Neural progenitor cell (in vitro differentiated cells): ENCODE measurements at places on chromosomes 16 and 17.

GRCh38 chr16:89031715-89032659 lies 55.0 kb upstream of the CBFA2T3 start:
- H3K4me1 ChIP-seq, result peaks cover 9% of the 10 kb centered on the region
- peaks cover 13% of the 10 kb centered on the region for H3K27me3 ChIP-seq
- no peak overlapping the region for H3K4me3 ChIP-seq
- no peaks in the 10 kb centered on the region for H3K36me3 ChIP-seq

DNA sequence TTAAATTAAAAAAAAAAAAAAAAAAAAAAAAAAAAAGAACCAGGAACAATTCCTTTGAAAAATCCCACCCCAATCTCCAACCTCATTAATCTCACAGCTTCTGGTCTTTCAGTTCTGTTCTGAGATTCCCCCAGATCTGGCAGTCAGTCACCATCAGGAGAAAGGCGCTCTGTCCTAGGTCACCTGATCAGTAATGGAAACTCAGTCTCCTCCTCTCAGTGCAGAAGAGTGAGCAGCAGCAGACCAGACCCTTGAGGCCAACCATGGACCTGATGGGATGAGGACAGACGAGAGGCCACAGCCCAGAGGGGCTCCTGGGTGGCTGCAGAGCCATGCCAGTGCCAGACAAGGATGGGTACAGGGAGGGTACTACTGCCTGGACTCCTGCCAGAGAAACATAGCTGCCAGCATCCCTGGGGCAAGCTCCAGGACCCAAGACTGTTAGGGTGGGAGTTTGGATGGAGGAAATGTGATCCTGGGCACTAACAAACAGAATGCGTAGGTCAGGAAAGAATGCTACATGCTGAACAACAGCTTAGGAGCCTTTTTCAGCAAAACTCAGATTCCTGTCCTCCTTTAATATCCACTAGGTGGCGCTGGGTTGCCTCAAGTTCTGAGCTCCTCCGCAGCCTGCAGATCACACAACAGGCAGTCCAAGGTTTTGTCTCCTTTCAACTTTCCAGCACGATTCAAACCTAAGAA lies 28.7 kb downstream of the MPG start:
- peak; percentile 89 for DNase-seq
- H3K4me1 ChIP-seq, result no peaks in the 10 kb centered on the region
- no peaks in the 10 kb centered on the region for H3K27me3 ChIP-seq

- H3K36me3 ChIP-seq, result peaks cover 11% of the 10 kb centered on the region
- H3K27me3 ChIP-seq, result no peaks in the 10 kb centered on the region
- H3K4me3 ChIP-seq, result no peak overlapping the region
- H3K4me1 ChIP-seq, result peaks cover 3% of the 10 kb centered on the region
- no peak for DNase-seq
- no peak overlapping the region for H3K27ac ChIP-seq
These were observed 40.4 kb downstream of the B9D1 start for GRCh38 chr17:19322129-19322505.

DNA sequence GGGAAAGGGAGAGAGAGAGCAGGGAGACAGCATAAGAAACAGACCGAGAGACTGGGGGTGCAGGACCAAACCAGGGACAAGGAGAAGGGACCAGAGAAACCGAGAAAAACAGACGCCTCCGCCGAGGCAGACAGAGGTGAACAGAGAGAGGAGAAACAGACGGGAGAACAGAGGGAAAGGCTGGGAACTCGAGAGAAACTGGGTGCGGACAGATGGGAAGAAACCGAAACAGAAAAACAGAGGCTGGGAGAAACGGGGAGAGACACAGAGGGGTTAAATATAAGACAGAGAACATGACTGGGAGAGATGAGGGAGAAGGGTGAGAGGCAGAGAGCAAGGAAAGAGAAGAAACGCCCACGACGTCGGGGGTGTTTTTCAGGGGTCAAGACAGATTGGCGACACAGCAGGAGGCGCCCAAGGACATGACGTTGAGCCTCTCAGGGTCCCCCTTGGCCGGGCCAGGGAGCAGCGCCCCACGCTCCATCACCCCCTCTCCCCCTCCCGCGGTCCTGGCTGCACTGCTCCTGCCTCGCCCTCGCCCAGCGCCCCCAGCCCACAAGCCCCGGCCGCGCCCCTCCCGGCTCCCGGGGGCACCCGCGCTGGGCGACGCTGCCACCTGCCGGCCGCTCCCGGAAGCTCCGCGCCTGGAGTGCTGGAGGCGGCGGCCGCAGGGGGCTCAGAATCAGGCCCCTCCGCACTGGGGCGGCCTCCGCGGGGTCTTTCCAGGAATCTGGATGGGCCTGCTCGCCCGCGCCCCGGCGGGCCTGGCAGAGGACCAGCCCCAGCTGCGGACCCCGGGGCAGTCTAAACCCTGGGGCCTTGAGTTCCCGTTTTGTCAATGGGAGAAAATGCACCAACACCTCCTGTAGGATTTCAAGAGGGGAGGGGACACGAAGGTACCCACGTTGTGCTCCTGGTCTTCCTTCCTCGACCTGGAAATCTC lies 1.3 kb upstream of the TMEM92 start:
- peaks cover 23% of the 10 kb centered on the region for H3K27me3 ChIP-seq
- H3K4me1 ChIP-seq, result peaks cover 40% of the 10 kb centered on the region
- no peaks in the 10 kb centered on the region for H3K36me3 ChIP-seq
- H3K27ac ChIP-seq, result no peak overlapping the region

- H3K4me3 ChIP-seq, result no peak overlapping the region
- H3K4me1 ChIP-seq, result peaks cover 26% of the 10 kb centered on the region
- no peak for DNase-seq
- H3K27me3 ChIP-seq, result no peaks in the 10 kb centered on the region
- H3K27ac ChIP-seq, result no peak overlapping the region
These were observed 6.0 kb downstream of the CDK5R1 start for GRCh38 chr17:32492648-32493289.

GRCh38 chr16:27220120-27220519 lies 16.8 kb downstream of the KDM8 start:
- no peaks in the 10 kb centered on the region for H3K36me3 ChIP-seq
- H3K27me3 ChIP-seq, result no peaks in the 10 kb centered on the region
- DNase-seq, result no peak

DNA sequence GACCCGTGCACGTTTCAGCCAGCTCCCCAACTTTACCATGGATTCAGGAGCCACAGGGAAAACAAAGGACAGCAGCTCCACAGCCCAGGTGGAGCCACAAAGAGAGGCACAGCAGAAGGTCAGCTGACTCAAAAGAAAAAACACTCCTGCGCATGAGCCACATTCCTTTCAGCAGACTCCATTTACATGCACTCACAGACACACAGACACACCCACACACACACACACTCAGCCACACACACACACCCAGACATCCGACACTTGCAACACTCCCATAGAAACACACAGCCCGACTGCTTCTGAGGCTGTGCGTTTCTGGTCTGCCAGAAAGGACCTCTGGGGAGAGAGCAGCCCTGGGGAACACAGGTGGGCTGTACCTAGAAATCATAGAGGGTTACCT lies 2335.5 kb downstream of the TP53TG3F start:
- H3K4me3 ChIP-seq, result no peak overlapping the region
- DNase-seq, result no peak
- H3K27me3 ChIP-seq, result no peaks in the 10 kb centered on the region
- H3K27ac ChIP-seq, result no peak overlapping the region
- no peaks in the 10 kb centered on the region for H3K36me3 ChIP-seq

GRCh38 chr17:72238157-72238673 lies 117.4 kb downstream of the SOX9 start:
- H3K27me3 ChIP-seq, result no peaks in the 10 kb centered on the region
- H3K27ac ChIP-seq, result no peak overlapping the region
- no peaks in the 10 kb centered on the region for H3K36me3 ChIP-seq
- no peak for DNase-seq
- H3K4me1 ChIP-seq, result peaks cover 19% of the 10 kb centered on the region
- H3K4me3 ChIP-seq, result no peak overlapping the region

- H3K4me1 ChIP-seq, result no peaks in the 10 kb centered on the region
- H3K27me3 ChIP-seq, result no peaks in the 10 kb centered on the region
- no peak overlapping the region for H3K4me3 ChIP-seq
These were observed 32.1 kb downstream of the PRKAR1A start for GRCh38 chr17:68544111-68544915.

GRCh38 chr17:80925688-80926335 lies 65.8 kb upstream of the CHMP6 start:
- H3K4me1 ChIP-seq, result peaks cover 20% of the 10 kb centered on the region
- DNase-seq, result no peak
- no peak overlapping the region for H3K27ac ChIP-seq
- peaks cover 56% of the 10 kb centered on the region for H3K27me3 ChIP-seq
- H3K4me3 ChIP-seq, result no peak overlapping the region
- H3K36me3 ChIP-seq, result no peaks in the 10 kb centered on the region

DNA sequence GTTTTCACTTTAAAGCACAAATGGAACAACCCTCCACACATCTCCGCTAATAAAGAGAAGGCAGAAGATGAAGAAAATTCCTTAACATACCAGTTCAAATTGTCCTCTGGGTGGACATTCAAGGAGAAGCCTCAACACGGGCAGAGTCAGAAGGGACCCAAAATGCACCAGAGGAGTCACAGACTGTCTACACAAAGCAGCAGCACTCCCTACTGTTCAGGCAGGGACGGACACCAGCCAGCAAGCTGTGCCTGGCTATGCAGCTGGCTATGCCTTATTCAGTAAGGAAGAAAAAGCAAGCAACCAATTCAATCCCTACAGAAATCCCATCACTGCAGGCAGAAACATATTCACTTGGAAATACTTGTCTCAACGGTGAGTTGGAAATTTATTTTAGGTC lies 8.1 kb downstream of the DNAJC7 start:
- peaks cover 12% of the 10 kb centered on the region for H3K4me1 ChIP-seq
- H3K27ac ChIP-seq, result peak overlapping the region; percentile 45
- no peaks in the 10 kb centered on the region for H3K27me3 ChIP-seq
- no peaks in the 10 kb centered on the region for H3K36me3 ChIP-seq
- H3K4me3 ChIP-seq, result no peak overlapping the region

DNA sequence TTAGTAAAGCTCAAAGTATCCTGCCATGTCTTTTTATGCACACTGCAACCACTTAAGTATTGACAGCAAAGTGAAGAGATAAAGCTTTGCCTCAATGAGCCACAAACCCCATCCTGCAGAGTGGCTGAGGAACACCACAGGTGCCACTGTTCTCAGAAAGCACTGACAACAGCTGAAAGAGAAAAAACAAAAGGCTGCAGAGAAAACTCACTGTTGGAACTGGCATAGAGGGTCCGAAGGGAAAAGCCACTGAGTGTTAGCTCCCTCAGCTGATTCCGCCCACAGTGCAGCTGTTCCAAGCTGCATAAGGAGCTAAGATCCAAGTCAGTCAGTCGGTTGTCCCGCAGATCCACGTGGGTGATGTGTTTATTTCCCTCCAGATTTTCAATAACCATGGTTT lies 48.3 kb downstream of the PHLPP2 start:
- peak; percentile 61 for DNase-seq
- H3K36me3 ChIP-seq, result peaks cover 3% of the 10 kb centered on the region
- H3K27me3 ChIP-seq, result no peaks in the 10 kb centered on the region
- H3K4me1 ChIP-seq, result peaks cover 19% of the 10 kb centered on the region

GRCh38 chr16:4200000-4200780 lies 41.7 kb downstream of the SRL start:
- no peak overlapping the region for H3K27ac ChIP-seq
- H3K4me1 ChIP-seq, result no peaks in the 10 kb centered on the region
- no peaks in the 10 kb centered on the region for H3K27me3 ChIP-seq
- H3K36me3 ChIP-seq, result no peaks in the 10 kb centered on the region
- peak; percentile 63 for DNase-seq
- no peak overlapping the region for H3K4me3 ChIP-seq

- DNase-seq, result no peak
- no peaks in the 10 kb centered on the region for H3K36me3 ChIP-seq
- H3K27me3 ChIP-seq, result no peaks in the 10 kb centered on the region
- no peak overlapping the region for H3K27ac ChIP-seq
These were observed 71.4 kb downstream of the GNAO1 start for GRCh38 chr16:56262551-56263245.

GRCh38 chr16:57723170-57723569 lies 12.4 kb upstream of the KATNB1 start:
- H3K27ac ChIP-seq, result no peak overlapping the region
- no peak overlapping the region for H3K4me3 ChIP-seq
- peak; percentile 44 for DNase-seq
- H3K27me3 ChIP-seq, result no peaks in the 10 kb centered on the region

DNA sequence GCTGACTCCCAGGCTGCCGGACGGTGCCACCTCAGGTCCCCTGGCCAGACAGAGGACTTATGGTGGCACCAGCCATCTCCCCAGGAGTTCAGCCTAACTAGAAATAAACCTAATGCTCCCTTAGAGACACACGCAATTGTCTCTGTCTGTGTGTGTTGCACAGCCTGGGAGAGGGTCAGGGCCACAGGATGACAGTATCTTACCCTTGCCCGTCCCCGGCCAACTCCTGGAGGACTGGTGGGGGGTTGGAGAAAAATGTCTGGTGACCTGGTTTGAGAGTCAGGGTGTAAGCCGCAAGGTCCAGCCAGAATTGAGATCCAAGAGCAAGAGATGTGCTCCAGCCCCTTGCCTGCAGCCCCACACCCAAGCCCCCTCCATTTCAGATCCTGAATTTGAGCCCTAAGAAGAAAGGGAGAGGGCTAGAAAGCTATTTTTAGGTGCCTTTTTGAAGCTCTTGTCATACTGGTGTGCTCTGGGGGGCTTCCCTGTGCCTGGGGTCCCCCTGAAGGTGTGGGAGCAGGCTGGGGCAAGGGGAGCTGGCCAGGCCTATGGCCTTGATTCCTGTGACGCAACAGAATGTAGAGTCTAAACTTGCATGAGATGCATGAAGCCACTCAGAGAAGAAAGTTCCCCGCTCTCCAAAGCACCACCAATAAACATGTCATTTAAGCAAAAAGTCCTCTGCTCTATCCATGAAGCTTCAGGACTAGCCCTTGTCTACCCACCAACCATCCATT lies 12.9 kb downstream of the ZNF319 start:
- peaks cover 56% of the 10 kb centered on the region for H3K27me3 ChIP-seq
- no peaks in the 10 kb centered on the region for H3K36me3 ChIP-seq
- peaks cover 7% of the 10 kb centered on the region for H3K4me1 ChIP-seq
- H3K4me3 ChIP-seq, result no peak overlapping the region
- no peak for DNase-seq

DNA sequence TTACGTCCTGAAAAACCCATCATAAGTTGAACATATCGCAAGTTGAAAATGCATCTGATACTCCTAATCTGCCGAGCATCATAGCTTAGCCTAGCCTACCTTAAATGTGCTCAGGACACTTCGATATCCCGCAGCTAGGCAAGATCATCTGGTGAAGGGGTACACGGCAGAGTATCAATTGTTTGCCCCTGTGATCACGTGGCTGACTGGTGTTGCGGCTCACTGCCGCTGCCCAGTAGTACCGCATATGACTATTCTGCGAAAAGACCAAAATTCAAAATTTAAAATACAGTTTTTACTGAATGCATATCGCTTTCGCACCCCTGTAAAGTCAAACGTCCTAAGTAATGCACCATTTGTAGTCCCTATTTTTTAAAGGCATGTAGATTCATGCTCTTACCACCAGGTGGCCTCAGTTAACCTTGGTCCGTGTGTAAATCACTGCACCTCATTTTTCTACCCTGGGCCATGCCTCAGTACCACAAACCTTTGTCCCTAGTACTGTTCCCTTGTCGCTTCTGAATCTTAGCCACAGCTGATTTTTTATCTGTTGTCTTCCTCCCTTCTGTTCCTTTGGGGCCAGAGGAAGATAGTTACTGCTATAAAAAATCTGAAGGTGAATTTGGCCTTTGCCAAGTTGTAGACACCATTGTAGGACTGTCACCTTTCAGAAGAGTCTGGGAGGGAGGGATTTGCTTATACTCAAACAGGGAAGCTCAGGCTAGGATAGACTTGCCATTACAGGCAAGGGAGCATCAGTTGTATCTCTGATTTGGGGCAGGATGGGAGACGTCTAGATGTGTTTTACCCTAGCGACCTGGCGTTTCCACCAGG lies 34.4 kb downstream of the WWP2 start:
- no peaks in the 10 kb centered on the region for H3K4me1 ChIP-seq
- no peaks in the 10 kb centered on the region for H3K36me3 ChIP-seq
- H3K27me3 ChIP-seq, result no peaks in the 10 kb centered on the region
- DNase-seq, result peak; percentile 80
- no peak overlapping the region for H3K27ac ChIP-seq
